ENCODE measurements at places on chromosomes 6 and 20.
A peak's percentile ranks its signal among the peaks of the same experiment; 100 is the strongest.

DNA sequence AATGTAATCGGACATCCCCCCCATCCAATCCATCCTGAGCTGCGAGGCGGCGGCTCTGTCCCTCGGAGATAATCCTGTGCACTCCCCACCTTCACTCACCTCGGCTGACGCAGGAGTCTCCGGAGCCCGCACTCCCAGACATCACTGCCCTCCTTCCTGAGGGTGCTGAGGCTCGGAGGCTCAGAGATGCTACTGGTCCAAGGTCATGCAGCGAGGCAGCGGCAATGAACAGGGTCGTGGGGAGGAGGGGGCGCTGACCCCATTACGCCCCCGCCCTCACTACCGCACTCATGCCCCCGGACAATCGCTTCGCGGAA, 485 bp downstream of the ADISSP start:
- no peak for DNase-seq

GRCh38 chr6:36975231-36976006, 10.6 kb downstream of the MTCH1 start:
- DNase-seq, result no peak

GRCh38 chr6:42043787-42044475, 6.4 kb upstream of the TAF8 start:
- peak; percentile 92 for DNase-seq

DNA sequence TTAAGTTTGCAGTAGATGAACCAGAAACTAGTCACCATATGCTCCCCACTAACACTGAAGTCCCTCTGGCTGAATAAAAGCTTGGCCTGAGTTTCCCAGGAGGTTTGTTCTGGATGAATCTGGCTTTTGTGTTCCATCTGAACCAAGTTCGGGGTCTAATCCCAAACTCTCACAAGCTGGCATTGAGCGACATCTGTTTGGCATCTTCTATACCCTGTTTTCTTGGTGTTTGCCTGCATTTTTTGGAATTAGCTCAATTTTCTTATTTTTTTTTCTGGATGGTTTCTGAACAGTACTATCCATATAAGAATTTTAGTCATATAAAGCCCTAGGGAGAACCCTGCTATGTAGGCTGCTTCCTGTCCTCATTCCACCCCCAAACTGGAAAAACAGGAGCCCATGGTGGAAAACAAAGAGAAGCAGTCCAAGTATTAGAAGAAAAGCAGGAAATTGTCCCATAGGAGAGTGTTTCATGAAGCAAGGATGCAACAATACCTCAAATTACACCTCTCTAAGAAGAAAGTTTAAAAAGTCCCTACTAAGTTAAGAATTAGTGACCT, 737.1 kb downstream of the DHX35 start:
- no peak for DNase-seq

GRCh38 chr6:111521497-111522270, 38.7 kb upstream of the REV3L start:
- DNase-seq, result no peak

DNA sequence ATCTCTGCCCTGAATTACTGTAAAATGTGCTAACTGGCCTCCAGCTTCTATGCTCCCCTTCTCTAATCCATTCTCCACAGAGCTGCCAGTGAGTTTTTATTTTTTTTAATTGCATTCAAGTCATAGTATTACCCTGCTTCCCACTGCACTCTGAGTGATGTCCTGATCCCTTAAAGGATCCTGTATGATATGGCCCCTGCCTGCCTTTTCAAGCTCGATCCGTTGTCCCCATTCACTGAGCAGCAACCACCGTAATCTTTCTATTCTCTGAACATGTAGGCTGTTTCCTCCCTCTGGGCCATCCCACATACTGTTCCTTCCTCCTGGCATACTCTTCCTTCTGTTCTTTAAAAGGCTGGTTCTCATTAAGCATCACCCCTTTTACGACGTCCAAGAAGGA, 9.3 kb downstream of the TNFRSF21 start:
- DNase-seq, result no peak

DNA sequence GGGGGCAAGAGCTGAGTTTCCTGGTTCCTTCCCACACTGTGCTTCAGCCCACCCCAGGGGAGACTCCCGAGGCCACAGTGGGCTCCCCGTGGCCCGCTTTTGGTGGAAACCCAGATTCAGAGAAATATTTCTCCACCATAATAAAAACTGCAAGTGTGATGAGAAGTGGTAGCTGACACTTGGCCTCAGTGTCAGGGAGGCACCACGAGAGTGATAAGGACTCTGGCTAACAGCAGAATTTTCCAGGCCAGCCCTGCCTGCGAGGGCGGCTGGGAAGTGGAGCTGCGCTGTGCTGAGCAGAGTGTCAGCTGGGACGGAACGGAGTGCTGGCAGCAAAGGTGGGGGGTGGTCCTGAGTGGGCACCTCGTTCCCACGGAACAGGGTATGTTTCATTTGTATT, 22.5 kb downstream of the SPATA2 start:
- no peak for DNase-seq

- DNase-seq, result no peak
Observed at GRCh38 chr6:53758496-53758895, 36.3 kb upstream of the LRRC1 start.

GRCh38 chr6:11824986-11825385, 46.4 kb upstream of the ADTRP start:
- no peak for DNase-seq

- no peak for DNase-seq
Observed at GRCh38 chr6:4446982-4447381, 311.6 kb upstream of the ECI2 start.

GRCh38 chr6:158284876-158285655, 27.2 kb upstream of the TULP4 start:
- no peak for DNase-seq

DNA sequence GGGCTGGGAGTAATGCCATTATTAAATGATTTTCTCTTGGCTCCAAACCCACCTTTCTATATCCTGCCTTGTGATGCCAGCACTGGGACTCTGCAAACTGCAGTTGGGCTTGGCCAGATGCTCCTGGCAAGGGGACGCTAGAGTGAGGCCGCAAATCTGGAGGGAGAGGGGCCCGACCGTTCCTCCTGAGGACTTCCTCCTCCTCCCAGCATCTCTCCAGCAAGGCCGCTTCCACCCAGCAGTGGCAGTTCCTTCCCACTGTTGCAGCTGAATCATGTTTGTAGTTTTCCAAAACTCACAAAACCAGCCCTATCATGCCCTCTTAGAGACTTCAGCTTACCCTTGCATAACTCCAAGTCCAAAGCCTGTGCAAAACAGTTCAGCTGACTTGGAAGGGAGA, 244.4 kb downstream of the FOXA2 start:
- no peak for DNase-seq

- no peak for DNase-seq
Observed at GRCh38 chr6:158852312-158853071, 33.3 kb upstream of the EZR start.

DNA sequence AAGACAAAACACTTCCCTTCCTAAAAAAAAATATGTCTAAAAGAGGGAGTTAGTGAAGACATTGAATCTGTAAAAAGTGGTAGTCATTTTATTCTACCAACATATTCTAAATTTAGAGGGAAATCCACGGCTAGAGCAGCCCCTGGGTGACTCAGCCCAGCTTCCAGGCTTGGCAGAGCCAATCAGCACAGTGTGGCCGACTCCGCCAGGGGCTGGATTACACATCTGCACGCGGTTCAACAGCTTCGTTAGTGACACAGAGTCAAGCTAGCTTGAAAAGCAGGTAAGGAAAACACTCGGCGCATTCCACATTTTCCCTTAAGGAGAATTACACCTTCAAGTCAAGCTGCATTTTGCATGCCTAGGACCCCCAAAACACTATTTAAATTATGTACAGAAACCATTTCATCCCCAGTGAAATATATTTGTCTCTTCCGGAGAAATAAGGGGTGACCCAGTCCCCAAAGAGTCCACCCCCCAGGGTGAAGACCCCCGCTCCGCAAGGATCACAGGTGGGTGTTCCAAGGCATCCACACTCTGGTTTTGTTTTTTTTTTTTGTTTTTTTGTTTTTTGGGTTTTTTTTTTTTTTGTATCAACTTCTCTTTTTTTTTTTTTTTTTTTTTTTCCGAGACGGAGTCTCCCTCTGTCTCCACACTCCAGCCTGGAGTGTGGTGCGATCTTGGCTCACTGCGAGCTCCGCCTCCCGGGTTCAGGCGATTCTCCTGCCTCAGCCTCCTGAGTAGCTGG, 58.4 kb upstream of the ARID1B start:
- no peak for DNase-seq

DNA sequence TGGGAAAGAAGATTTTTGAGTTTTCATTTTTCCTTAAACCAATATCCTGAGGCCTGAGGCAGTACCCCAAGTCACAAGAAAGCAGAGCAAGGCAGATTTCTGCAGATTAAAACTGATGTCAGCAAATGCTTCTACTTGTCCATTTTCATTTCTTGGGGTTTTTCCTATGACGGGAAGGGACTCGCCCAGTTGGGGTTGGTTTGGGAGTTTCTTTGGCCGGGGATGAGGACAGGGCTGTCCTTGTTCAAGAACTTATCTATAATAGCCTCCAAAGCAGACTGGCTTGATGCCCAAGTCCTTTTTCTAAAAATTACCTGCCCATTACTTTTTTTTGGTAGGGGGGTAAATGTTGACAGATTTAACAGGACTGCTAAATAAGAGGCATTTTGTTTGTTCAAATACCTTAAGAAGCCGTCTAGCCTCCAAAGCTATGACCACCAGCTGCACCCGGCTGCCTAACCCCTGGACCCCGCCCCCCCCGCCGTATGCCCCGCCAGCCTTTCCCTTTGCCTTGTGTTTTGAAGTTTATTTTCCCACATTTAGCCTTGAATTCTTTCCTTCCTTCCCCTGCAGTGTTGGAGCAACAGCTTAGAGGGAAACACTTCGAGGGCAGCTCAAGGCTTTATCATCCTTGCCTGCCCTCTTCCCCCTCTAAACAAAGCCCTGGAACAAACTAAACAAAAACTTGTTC, 2.5 kb downstream of the KCNK5 start:
- DNase-seq, result no peak

DNA sequence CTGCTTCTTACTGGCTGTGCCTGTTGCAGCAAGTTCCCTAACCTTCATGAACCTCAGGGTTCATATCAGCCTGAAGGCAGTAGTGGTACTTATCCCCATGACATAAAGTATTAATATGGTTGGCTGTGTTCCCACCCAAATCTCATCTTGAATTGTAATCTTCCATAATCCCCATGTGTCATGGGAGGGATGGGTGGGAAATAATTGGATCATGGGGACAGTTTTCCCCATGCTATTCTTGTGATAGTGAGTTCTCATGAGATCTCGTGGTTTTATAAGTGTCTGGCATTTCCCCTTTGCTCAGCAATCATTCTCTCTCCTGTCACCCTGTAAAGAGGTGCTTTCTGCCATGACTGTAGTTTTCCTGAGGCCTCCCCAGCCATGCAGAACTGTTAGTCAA, 61.8 kb downstream of the FAM229B start:
- DNase-seq, result no peak

DNA sequence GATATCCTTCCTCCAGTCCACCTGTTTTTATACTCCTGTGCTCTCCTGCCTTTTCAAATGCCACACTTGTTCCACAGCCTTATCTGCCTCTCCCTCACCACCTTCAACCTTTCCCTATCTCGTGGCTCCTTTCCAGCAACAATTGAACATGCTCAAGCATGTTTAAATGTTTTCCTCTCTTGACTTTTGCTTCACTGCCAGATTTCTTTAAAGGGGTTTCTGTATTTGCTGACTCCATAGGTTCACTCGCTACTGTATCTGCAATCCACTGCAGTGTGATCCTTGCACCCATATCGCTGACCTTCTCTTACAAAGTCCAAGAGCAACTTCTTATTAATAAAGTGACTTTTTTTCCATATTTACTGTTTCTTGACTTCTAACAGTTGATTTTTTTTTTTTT, 11.2 kb upstream of the GMNN start:
- DNase-seq, result no peak

DNA sequence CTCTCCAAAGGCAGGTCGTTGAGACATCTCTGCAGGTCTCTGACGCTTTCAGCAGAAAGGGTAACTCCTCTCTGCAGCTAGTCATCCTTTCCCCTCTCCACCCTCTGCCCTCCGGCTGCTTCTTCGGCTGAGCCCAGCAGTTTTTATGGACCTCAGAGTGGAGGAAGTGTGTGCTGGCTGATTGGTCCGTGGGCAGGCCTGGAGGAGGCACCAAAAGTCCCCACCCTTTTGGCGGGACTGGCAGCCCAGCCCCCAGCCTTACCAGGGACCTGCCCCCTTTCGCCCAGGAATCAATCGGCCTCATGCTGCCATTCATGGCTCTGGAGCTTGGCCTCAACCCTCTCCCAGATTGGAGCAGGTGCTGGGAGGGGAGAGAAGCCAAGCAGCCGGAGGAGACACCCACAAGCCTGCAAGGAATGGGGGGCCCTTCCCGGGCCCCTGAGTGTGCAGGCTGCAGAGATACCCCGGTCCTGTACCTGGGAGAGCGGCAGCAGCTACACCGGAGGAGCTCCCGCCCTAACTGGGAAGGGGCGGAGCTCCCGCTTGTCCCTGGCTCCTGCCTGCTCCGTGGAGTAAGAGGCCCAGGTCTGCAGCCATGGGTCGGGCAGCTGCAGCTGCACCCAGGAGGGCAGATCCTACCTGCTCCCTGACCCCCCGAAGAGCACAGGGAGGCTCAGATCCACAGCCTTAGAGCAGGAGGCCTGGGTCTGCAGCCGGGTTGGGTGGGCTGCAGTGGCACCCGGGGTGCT, 170.3 kb upstream of the SOX4 start:
- DNase-seq, result no peak

- no peak for DNase-seq
Observed at GRCh38 chr6:127073222-127073621, 45.2 kb upstream of the RSPO3 start.

GRCh38 chr6:1390946-1391799, 1.8 kb downstream of the FOXF2 start:
- no peak for DNase-seq

GRCh38 chr6:72746276-72746675, 124.4 kb downstream of the KCNQ5 start:
- no peak for DNase-seq

DNA sequence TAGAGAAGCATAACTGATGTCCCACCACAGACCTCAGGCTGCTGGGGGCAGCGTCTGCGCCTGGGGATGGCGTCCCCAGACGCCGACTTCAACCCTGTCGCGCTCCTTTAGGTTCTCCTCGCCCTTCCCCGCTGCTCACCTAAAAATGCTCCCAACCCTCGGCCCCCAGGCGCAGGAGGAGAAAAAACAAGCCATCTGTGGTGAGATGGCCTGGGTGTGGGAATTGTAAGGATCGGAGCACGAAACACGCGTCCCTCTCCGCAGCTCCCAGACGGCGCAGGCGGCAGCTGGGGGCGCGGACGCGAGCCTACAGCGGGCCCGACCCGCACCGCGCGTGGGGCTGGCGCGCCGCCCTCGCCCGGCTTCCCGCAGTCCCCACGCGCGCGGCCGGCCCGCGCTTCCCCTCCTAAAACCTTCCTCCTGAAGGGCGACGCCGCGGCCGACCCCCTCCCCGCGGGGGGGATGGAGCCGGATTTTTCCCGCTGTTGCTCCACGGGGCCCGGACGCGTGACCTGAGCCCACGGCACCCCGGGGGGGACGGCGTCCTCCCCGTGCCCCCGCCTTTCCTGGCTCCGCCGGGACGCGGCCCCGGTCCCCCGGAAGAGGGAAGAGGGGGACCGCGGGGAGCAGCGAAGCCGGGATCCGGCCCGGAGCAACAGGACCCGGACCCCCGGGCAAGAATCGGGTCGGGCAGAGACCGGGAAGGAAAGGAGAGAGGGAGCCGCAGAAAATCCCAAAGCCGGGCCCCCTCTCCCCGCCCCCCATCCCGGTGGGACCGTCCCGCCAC, 611 bp downstream of the EPB41L2 start:
- DNase-seq, result no peak

GRCh38 chr6:14055541-14055940, 62.0 kb upstream of the CD83 start:
- DNase-seq, result no peak

Measured in HuH-7 (cell line).